ENCODE measurements at places on chromosomes 4 and X.

DNA sequence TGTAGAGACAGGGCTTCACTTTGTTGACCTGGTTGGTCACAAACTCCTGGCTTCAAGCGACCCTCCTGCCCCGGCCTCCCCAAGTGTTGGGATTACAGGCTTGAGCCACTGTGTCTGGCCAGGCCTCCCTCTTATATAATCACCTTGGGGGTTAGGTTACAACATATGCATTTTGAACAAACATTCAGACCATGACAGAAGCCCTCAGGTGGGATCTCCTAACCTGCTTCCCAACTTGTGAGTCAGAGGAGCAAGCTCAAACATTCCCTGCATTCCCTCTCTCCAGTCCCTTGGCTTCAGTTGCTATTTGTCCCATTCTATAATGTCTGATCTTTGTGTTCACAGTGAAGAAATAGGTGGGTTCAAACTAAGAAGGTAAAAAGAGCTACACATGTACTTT is 76.5 kb upstream of the NRK start:
- DNase-seq = peak; percentile 70

GRCh38 chrX:25020905-25021449 is 5.2 kb upstream of the ARX start:
- DNase-seq = peak; percentile 52

- peak; percentile 4 for DNase-seq
Observed at GRCh38 chrX:105765691-105766090, 56.6 kb upstream of the NRK start.

DNA sequence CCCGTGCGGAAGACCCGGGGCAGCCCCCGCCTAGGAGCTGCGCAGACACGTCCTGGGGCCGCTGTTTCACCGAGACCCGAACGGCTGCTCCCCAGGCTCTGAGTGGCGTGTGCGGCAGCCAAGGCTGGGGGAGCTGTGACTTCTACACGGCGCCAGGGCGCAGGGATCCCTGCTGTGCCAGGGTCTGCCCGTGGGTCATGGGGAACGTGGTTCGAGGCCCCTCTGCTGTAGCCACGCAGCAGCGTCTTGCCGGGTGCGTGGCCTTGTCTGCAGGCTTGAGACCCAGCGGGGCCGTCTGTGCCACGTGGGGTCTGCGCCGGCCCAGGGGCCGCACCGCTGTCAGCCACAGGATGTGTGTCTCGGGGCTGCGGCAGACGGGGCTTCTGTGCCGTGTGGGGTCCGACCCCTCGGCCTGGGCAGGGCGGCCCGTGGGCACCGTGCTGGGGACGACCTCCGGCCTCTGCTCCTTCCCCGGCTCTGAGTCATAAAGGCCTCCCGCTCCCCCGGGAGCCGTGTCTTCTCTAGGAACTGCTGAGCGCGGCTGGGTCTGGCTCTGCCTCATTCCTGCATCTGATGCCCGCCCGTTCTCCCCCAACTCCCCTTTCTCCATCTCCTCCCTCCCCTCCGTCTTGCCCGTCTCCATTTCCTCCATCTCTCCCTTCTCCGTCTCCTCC is 12.7 kb upstream of the GTPBP6 start:
- DNase-seq = no peak

- DNase-seq = peak; percentile 56
Observed at GRCh38 chrX:68808686-68809357, 20.0 kb upstream of the EFNB1 start.

GRCh38 chr4:78040431-78040830 is 16.7 kb upstream of the FRAS1 start:
- no peak for DNase-seq

DNA sequence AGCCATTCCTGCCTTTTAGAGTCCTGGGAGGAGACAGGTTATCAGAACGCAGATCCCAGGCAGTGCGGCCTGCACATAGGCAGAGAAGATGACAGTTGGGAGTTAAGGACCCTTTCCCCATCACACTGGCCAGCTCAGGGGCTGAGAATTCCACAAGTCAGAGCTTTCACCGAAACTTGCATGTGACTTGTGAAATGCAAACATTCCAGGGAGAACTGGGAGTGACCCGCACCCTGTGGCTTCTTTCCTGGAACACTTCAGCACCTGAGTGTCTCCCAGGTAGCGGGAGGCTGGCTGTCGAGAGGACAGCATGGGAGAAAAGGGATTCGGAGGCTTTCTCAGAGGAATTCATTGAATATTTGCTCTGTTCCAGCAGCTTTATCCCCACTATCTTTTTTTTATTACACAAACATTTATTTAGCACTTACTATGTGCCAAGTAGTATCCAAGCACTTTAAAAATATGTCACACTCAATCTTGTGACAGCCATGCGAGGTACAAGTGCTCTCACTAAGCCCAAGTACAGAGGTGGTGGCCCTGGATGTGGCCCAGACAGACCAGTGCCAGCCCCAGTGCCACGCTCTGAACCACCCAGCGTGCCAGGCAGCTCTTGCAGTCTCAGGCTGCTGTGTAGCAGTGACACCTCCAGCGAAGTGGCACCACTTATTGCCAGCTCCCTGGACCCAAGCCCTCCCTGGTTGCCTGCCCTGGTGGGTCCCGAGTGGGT is 100.5 kb downstream of the PHKA2 start:
- DNase-seq = peak; percentile 86

- peak; percentile 32 for DNase-seq
Observed at GRCh38 chr4:7328913-7329638, 105.7 kb downstream of the PSAPL1 start.

GRCh38 chr4:64340218-64341110 is 68.8 kb downstream of the TECRL start:
- peak; percentile 4 for DNase-seq

DNA sequence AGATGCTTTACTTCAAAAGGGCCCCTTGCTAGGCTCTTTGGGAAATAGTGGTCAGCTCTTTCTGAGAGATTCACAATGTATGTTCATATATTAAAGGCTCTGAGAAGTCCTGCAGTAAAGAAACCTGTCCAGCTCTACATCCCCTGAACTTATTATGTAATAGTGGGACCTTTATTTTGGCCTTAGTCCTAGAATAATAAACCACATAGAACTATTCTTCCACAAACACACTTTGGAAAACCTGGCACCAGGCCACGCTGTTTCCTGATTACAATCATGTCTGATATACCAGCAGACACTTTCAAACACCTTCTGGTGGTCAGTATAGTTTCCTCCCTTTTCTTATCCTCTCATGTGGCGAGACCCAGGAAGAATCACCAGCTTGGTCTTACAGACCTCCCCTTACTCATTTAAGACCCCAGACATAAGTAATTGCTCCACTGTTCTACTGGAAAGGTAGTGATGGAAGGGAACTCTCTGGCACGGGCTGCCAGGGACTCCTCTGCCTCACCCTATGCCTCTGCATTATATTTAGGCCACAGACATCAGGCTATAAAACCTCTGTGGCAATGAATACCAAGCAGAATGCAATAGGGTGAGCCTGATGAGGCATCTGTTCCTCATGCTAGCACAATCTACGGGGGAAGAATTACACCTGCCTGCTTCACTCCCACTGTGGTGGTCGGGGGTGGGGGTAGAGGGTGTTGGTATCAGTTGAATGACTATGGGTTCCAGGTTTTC is 5.7 kb upstream of the PPEF1 start:
- no peak for DNase-seq

- no peak for DNase-seq
Observed at GRCh38 chrX:79601341-79602131, 234.4 kb upstream of the ITM2A start.

- peak; percentile 30 for DNase-seq
Observed at GRCh38 chrX:139967300-139967699, 2.0 kb upstream of the CXorf66 start.

- DNase-seq = no peak
Observed at GRCh38 chr4:21470535-21470934, 478.0 kb downstream of the KCNIP4 start.

GRCh38 chrX:21974011-21974385 is 33.5 kb downstream of the SMS start:
- DNase-seq = peak; percentile 43

- no peak for DNase-seq
Observed at GRCh38 chr4:109735566-109736365, 5.9 kb upstream of the PLA2G12A start.

DNA sequence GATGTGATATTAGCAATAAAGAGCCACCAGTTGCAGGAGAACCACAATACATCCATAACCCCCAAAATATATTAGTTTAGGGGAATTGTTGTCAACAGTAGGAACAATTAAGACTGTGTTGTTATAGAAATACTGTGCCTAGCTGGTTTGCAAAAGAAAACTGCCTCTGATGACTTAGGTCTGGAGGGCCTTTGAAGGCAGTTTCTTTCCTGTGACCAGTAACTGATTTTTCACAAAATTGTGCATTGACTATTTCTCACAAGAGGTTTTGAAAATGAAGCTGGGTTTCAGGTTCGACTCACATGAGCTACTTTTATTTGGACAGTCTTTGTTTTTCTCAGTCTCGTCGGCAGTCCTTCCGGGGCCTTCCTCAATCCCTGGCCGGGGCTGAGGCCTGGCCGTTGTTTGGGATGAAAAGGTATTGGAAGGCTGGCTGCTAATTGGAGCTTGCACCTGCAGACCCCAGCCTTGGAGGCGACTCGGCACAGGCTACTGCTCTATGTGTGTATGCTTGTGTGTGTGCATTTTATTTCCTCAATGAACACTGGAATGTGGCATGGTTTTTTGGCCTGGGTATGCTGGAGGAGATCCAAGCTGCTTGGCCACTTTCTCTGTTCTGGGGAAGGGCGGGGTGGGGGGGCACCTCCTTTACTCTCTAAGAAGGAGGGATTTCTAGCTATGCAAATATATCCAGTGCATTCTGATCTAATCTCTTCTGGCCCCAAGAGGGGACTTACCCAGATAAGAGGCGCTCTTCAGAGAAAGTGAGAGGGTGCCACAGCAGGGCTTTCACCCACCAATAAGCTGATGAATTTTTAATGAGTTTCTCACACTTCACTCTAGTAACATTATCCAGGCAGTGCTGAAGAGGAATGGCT is 49.5 kb upstream of the LNX1 start:
- peak; percentile 67 for DNase-seq

DNA sequence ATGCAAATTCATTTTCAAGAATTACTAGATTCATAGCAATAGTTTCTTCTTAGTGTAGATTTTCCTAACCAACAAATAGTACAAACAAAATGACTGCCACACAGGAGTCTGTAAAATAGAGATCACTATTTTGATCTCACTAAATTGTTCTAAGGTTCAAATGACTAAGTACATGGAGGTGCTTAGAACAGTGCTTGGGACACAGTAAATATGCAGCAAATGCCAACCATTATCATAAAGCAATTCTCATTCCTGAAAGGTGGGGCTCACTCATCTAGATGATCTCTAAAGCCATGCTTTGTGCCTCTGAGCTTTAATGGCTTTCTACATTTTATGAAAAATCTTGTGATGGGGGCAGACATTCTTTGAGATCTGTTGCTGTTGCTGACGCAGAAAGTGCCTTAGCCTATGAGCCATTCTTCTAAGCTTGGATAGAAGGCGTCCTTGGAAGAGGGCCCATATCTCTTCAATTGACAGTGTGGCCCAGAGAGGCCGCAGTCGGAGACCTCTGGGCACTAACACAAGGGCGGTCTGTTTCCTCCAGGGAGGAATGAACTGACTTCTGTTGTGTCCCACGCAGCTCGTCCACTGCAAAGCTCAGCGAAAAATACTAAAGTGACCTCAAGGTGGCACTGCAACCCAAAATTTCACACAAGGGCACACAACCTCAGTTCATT is 23.5 kb downstream of the TLR10 start:
- DNase-seq = peak; percentile 68

DNA sequence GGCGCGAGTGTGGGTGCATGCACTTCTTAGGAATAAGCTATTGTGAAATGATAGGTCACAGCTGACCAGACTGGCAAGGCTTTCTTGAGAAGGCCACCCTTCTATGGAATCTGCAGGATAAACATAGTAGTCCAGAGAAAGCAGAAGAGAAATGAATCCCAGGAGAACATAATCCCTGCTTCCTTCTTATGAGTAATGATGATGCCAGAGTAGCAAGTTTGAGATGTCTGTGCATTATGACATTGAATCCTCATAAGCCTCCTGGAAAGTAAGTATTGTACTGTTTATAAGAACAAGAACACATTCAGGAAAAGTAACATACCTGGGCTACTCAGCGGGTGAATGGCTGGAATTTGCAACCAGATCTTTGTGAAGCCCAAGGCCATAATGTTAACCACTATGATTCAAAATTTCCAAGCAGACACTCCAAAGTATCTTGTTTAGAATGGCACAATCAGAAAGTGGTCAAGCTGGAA is 272.1 kb upstream of the HS3ST1 start:
- DNase-seq = no peak

DNA sequence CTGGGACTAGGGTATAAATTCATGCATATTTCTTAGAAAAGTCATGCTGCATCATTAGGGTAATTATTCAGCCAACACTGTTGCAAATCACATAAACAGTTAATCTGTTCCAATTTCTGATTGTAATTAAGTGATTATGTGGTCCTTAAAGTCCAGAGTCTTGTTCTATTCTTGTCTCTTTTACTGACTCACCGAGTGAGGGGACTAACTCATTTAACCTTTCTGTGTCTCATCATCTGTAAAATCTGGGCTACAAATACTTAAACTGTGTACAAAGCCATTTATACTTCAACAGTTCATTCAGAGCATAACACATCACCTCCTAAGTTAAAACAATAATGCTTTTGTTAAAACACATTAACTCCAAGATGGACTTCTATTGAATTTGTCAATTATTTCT is 65.4 kb upstream of the KLHL13 start:
- no peak for DNase-seq

DNA sequence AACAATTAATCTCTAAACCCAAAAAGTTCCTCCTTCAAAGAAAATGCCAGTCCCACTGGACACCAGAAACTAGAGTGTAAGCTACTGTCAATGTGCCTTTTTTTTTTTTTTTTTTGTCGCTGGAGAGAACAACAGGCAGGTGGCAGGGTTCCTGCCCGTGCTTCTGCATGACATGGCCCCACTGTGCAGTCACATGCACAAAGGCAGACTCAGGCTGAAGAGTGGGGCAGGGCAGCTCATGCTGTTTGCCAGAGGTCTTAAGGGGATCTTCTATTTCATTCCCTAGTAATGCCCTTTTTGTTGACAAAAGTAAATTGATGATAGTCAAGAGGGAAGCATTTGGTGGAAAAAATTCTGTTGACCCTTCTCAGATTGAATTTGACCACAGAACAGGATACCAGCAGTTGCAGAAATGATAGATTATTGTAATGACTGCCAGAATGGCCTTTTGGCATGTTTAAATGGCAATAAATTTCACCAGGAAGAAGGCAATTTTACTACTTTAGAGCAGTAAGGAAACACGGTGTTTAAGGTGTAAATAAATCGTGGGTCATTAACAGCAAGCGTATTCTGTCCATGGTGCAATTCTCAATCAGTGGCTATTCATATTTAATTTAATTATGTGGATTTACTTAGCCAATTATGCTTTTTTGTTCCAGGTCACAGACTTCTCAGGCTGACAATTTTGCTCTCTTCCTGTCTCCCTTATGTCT is 80.9 kb downstream of the NKX6-1 start:
- no peak for DNase-seq

DNA sequence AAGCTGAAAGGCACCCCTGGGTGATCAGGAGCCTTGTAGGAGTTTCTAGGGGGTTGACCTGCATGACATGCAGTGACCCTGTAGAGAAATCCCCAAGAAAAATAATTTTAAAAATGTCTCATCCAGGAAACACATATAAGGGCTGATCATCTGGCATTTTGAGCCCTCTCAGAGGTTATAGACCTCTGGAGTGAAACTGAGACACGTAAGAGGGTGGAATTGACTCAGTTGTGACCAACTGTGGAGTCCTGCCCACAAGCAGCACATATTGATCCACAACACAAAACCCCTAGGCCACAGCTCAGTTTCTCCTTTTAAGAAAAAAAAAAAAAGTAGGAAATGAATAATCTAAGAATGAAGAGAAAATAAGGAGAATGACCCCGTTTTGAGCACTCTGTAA is 32.5 kb upstream of the MTMR8 start:
- no peak for DNase-seq

GRCh38 chr4:186957952-186958555 is 234.4 kb upstream of the FAT1 start:
- DNase-seq = no peak

GRCh38 chrX:13741695-13742094 is 7.1 kb downstream of the OFD1 start:
- no peak for DNase-seq
